ENCODE measurements at places on chromosomes 7 and 10.

GRCh38 chr10:75201793-75202307 is 8.7 kb upstream of the VDAC2 start:
- no peak for DNase-seq

DNA sequence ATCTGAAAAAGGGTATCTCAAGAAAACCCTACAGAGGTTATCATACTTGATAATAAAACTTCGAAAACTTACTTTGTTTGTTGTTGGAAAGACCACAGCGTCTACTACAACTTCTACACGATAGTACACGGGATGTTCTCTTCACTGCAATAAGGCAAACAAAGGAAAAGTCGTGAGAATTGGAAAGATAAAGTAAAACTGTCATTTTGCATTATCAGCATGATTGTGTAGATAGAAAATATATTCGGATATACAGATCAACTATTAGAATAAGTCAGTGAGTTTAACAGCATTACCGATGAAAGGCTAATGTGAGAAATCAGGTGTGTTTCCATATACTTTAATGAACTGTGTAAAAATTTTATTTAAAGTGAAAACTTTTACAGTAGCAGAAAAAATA is 287.4 kb downstream of the KLF6 start:
- no peak for DNase-seq

DNA sequence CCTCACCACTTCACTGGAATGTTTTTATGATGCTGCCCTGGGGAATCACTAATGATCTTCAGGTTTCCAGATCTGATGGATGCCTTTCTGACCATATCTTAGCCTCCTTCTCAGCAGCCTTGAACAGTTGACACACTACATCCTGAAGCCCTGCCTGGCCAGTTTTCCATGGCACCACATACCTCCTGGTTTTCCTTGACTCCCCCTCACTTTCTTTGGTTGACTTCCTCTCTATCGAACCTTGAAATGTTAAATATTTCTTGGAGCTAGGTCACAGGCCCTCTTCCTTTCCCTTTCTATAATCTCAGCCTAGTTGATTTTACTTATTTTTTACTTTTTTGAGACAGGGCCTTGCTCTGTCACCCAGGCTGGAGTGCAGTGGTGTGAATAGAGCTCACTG is 108.8 kb upstream of the CDK1 start:
- DNase-seq, result no peak

DNA sequence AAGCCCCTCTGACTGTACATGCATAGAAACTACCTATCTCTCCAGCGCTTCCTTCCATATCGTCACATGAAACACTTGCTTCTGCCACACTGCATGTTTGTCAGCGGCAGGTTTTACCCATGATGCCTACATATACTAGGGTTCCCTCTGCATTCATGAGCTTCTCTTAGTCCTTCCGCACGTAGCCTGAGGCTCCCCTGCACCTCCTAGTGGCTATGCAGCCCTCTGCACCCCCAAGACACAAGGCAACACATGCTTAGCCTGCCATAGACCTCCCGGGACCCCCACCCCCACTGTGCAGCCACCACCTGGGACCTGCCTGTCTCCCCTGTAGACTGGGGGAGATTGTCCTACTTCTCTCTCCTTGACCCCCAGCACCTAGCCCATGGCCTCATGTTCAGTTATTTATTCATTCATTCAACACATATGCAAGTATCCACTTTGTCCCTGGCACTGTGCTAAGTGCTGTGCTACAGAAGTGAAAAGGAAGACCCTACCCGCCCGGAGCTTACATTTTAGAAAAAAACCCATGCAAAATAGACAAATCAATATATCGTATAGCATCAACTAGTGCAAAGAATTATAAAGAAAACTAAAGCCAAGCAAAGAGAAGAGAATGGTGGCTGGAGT is 23.5 kb downstream of the TMEM273 start:
- DNase-seq, result no peak

DNA sequence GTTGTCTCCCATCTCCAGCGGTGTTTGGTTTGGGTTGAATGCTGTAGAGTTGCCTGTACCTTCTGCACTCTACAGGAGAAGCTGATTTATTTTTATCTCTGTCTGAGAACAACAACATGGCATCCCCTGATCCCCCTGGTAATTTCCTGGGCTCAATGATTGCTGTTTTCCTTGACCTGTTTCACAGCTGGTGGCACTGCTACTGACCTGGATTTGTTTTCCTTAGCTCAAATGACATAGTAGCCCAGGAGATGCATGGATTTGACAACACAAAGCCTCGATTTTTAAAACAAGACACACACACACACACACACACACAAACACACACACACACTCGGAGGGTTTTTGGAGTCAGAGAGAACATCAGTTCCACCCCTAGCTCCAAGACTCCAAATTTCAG is 301.6 kb downstream of the NRG3 start:
- DNase-seq, result no peak

GRCh38 chr10:19209319-19209718 is 160.7 kb downstream of the MALRD1 start:
- DNase-seq, result no peak

DNA sequence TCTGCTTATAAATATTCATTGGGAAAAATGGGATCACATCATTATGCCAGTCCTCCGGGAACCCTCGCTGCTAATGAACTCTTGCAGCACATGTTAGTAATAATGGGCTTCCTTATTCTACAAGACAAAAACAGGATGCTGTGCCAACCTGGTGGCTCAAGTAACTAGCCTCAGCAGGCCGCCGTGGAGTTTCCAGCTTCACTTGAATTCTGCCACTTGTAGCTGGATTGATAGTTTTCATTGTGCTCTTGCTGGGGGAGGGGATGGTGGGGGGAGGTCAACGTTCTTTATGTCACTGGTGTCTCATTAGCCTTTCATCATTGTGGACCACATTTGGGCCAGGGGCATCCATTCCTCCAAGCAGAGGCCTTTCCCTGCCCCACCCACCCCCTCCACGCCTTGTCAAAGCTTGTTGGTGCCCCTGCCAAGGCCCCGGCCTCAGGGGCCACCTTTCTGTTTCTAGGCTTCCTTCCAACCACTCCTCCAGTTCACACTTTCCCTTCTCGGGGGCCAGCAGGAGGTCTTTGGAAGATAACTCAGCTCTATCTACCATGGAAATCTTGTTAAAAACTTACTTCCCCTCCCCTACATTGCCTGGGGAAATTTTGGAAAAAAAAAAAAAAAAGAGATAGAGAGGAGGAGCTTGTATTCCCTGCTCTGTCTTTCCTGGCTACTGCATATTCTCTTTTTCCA is 153.9 kb downstream of the BMPER start:
- DNase-seq, result no peak

DNA sequence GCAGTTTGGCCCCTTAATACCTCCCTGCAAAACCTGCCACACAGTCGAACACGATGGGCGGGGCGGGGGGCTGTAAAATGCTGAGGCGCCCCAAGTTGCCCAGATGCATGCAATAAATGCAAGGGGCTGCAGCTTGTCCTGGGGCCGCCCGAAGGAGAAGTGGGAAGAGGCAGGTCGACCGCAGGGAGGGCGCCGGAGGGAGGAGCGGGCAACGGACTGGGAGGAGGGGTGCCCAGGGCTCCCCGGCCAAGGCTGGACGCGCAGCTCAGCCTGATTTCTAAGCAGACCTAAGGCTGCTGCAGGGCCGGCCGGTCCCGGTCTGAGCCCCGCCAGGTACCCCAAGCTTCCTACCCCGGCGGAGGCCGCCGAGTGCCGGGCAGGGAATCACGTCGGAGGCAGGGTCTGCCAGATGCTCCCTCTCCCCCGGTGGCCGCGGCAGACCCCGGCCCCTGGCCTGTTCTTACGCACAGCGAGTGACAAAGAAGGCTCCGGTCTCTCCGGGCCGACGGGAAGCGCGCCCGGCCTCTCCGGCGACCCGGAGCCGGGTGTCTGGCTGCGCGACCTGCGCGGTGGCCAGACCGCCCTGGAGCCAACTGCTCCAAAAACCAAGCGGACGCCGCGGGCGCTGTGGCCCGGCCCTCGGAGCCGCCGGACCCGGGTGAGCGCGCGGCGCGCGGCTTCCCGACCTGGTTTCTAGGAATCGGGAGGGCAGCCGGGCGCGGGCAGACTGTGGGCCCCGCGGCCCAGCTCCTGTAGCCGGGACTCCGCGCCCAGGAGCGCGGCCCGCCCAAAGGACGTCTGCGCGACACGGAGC is 744 bp upstream of the EBF3 start:
- no peak for DNase-seq

GRCh38 chr7:1922870-1923236 is 252.8 kb downstream of the ELFN1 start:
- DNase-seq, result no peak

DNA sequence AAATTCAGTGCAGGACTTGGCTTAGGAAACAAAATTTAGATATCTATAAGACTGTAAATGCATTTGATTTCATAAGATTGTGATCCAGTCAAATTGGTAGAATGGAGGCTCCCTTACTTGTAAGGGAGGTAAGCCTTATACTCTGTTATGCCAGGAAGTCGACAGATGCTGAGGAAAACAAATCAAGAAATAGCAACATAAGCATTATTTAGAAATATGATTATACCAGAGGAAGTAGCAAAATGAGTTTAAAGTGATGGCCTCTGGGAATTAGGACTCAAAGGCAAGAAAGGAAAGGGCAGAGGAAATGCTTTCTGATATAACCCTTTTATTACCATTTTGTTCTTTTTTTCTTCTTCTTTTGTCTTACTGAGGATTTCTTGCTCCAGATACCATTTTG is 40.5 kb upstream of the MTPAP start:
- DNase-seq, result no peak

DNA sequence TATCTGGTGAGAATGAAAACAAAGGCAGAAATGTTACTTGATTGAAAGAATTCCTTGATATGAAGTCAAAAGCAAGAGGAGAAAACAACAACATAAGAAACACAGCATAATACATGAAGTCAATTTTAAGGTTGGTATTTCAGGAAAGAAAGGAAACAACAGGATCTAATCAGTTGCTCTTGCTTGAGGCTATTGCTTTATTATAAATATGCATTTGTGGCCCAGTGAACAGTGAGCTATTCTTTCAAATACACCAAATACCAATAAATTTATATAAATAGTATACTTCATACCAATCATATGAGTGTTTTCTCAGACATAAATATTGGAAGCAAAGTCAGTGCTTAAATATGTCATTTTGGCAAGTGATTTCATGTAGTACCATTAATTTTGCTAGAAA is 806.6 kb downstream of the NXPH1 start:
- no peak for DNase-seq

- no peak for DNase-seq
These were observed 3.1 kb upstream of the EVX1 start for GRCh38 chr7:27239387-27240014.

GRCh38 chr10:101939729-101940128 is 96.1 kb upstream of the KCNIP2 start:
- DNase-seq, result no peak

- peak; percentile 48 for DNase-seq
These were observed 116.6 kb downstream of the KLF6 start for GRCh38 chr10:3668276-3668965.

- DNase-seq, result no peak
These were observed 120.9 kb upstream of the DIP2C start for GRCh38 chr10:810351-810846.

DNA sequence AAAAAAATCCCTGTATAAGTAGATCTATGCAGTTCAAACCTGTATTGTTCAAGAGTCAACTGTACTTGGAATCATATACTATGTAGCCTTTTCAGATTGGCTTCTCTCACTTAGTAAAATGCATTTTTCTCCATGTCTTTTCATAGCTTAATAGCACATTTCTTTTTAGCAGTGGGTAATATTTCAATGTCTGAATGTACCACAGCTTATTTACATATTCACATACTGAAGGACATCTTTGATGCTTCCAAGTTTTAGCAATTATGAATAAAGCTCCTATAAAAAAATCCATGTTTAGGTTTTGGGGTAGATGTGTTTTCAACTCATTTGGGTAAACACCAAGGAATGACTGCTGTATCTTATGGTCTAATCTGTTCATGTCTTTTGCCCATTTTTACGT is 155.0 kb downstream of the NRBF2 start:
- DNase-seq, result no peak

DNA sequence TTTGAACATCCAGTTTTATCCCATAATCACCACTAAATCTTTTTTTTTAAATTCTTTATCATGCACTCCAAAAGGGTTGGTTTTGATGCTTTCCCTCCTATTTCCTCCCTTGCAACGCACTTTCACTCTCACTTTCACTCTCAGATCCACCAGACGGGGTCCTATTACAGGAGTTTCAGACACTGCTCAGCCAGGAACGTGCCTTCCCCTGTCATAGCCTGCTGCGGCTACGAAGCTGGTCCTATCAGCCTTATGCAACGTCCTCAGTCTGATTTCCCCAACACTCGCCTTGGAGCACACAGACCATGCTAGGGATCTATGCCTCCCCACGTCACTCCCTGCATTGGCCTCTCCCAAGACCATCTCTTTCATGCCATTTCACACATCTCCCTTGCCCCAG is 23.4 kb downstream of the ZPBP start:
- no peak for DNase-seq
